Liver (tissue), 10 donors: ENCODE measurements at places on chromosomes 5 and 9. TPM values are rescaled to one million over a fixed set of nuclear protein-coding genes. Genes with fewer than 3 reads are reported as not detected.

HBEGF gene
- total RNA-seq, result 0.65 TPM

GKAP1 gene
- total RNA-seq, result 3.5 TPM

LRRC70 gene
- total RNA-seq, result 2.8 TPM

TMEM171 gene
- total RNA-seq, result not detected

ARHGEF37 gene
- total RNA-seq, result 3.3 TPM

ELOVL7 gene
- total RNA-seq, result 1.1 TPM

FOXD4L6 gene
- not detected for total RNA-seq

- H3K27ac ChIP-seq, result peak overlapping the region; percentile 83
- peak overlapping the region; percentile 88 for H3K4me3 ChIP-seq
- H3K27me3 ChIP-seq, result no peaks in the 10 kb centered on the region
Measured at GRCh38 chr5:75054134-75054930, 2.0 kb upstream of the GCNT4 start.

DNA sequence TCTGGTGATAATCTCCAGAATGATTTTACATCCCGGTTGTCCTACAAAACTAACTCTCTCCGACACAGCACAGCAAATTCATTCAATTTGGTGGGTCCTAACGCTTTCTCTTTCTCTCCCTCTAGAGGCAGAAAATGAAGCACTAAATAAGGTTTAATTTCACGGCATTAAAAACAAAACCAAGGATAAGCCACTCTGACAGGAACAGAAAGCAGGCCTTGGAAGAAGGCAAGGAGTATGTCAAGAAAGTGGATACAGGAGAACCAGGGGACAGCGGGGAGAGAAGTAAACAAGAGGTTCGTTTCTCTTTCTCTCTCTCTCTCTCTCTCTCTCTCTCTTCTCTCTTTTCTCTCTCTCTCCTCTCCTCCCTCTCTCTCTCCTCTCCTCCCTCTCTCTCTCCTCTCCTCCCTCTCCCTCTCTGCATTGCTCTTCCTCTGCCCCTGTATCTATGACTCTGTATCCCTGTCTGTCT, 49.8 kb downstream of the EBF1 start:
- no peak overlapping the region for H3K27ac ChIP-seq
- no peak overlapping the region for H3K4me3 ChIP-seq

GRCh38 chr9:77417566-77417965, 230.6 kb downstream of the GNA14 start:
- H3K36me3 ChIP-seq, result no peaks in the 10 kb centered on the region
- H3K27ac ChIP-seq, result no peak overlapping the region
- no peaks in the 10 kb centered on the region for H3K4me1 ChIP-seq
- H3K4me3 ChIP-seq, result no peak overlapping the region

DNA sequence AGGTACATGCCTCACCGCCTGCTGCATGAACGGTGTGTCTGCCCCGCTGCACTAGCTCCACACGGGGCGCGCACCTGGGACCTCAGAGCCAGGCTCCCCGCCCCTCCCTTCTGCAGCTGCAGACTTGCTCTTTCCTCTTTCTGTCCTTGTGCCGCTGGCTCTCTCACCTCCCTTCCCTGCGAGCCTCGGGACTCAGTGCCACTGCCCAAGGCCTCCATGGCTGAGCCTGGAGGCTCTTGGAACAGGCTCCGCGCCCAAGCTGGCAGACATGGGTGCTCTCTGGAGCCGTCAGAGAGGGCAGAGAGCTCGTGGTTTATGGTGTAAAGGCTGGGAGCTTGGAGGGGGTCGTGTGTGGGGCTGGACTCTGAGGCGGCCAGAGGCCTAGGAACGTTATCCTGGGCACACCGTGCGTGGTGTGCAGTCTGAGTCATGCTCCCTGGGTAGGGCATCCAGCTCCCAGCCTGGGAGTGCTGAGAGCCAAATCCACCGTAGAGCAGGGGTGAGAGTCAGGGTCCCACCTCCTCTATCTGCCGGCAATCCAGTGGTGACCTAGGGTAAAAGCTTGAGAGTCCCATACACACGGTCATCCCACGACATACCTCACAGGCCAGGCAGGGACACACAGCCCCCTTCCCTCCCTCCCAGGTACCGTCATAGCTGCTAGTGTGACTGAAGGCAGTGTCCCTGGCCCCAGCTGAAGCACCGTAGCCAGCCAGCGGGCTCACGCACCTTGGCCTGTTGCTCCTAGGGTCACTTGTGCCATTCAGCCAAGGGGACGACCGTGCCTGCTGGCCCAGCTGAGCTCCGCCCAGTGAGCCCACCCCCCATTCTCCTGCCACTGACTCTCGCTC, 22.4 kb downstream of the GOLGA2 start:
- peaks cover 9% of the 10 kb centered on the region for H3K36me3 ChIP-seq
- DNase-seq, result no peak
- H3K27ac ChIP-seq, result no peak overlapping the region
- H3K4me3 ChIP-seq, result no peak overlapping the region
- no peaks in the 10 kb centered on the region for H3K4me1 ChIP-seq
- no peaks in the 10 kb centered on the region for H3K27me3 ChIP-seq

DNA sequence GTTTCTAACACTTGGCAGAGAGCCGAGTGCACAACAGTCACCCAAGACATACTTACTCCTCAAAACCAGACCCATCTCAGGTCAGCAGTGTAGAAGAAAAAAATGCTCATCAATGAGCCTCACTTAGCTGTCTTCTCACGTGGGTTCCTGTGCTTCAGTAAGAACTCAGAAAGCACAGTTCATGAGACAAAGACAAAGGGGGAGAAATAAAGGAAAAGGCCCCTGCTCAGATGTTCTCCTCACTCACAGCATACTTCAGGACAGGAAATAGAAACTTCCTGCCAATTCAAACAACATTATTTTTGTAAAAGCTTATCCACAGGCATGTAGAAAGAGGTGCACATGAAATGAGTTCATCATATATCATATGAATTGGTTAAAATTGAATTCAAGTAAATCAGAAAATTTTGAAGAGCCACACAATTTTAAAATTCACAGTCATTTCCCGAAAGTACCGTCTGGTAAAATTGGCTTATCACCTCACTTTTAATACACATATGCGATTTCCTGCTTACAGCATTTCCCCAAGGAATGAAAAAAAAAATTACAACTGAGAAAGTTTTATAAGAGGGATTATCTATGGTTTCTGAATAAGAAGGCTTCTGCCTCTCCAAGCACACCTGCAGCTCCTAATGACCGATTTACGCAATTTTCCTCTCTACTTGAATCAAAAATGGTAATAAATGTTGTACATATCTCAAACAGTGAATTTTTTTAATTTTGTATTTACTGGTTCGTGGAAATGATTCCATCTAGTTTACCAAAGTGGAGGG, 328.3 kb downstream of the TMEM167A start:
- no peaks in the 10 kb centered on the region for H3K4me1 ChIP-seq
- no peaks in the 10 kb centered on the region for H3K27me3 ChIP-seq
- DNase-seq, result no peak
- H3K27ac ChIP-seq, result no peak overlapping the region
- no peaks in the 10 kb centered on the region for H3K36me3 ChIP-seq

GRCh38 chr5:178131446-178131996, 707 bp downstream of the RMND5B start:
- no peaks in the 10 kb centered on the region for H3K27me3 ChIP-seq
- H3K27ac ChIP-seq, result peak overlapping the region; percentile 48
- peak overlapping the region; percentile 30 for H3K4me3 ChIP-seq

DNA sequence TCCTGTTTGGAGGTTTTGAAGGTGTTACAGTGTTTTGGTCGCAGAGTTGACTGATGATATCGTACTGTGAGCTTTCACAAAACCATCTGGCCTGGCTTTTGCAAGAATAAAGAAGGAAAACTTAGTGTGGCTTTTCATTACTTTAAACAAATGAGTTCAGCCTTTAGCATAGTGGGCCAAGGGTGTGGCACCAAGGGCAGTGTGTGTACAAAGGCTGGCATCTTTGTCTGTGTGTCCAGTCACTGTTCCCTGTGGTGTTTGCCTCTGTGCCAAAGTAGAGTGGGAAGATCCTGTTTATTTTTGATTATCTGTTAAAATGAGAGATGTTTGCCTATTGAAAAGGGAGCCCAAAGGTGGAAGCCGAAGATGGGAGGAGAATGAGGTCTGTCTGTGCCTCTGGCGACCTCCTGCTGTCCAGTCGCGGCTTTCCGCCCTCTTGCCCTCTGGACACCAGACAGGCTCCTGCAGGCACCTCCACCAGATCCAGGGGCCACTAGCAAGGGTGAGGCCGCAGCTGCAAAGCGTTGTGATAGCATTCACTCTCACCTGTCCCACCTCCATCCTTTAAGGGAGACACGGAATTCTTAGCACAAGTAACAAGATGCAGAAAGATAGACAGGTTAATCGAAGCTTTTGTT, 113.7 kb downstream of the TRIO start:
- H3K27ac ChIP-seq, result no peak overlapping the region
- DNase-seq, result no peak
- no peaks in the 10 kb centered on the region for H3K27me3 ChIP-seq
- no peaks in the 10 kb centered on the region for H3K4me1 ChIP-seq

GRCh38 chr5:52906343-52906742, 82.8 kb upstream of the ITGA2 start:
- no peak overlapping the region for H3K27ac ChIP-seq
- H3K36me3 ChIP-seq, result peaks cover 17% of the 10 kb centered on the region
- no peak for DNase-seq
- H3K4me1 ChIP-seq, result no peaks in the 10 kb centered on the region

GRCh38 chr5:115575167-115576070, 26.9 kb downstream of the TICAM2 start:
- H3K4me1 ChIP-seq, result no peaks in the 10 kb centered on the region
- no peaks in the 10 kb centered on the region for H3K27me3 ChIP-seq
- DNase-seq, result no peak
- H3K4me3 ChIP-seq, result no peak overlapping the region

- DNase-seq, result no peak
- H3K27me3 ChIP-seq, result no peaks in the 10 kb centered on the region
- no peak overlapping the region for H3K27ac ChIP-seq
- no peak overlapping the region for H3K4me3 ChIP-seq
Measured at GRCh38 chr5:158812408-158812807, 287.3 kb downstream of the EBF1 start.

DNA sequence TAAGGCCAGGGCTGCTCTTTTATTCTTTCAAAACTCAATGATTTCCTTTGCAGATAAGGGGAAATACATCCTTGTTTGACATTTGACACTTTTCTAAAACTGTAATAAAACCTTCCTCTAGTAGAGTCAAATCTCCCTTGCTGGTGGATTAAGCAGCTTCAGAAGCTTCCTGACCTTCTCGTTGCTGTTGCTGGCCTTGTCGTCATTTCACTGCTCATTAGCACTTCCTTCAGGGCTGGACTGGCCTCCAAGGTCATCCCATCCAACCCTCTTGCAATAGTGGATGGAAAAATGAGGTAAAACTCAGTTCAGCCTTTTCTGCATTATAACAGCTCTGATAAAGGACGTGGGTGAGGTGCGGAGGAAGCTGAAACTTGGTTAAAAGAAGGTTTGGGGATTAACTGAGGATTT, 1.1 kb upstream of the ADAMTSL1 start:
- H3K27me3 ChIP-seq, result no peaks in the 10 kb centered on the region
- DNase-seq, result no peak
- no peak overlapping the region for H3K4me3 ChIP-seq
- no peaks in the 10 kb centered on the region for H3K36me3 ChIP-seq

DNA sequence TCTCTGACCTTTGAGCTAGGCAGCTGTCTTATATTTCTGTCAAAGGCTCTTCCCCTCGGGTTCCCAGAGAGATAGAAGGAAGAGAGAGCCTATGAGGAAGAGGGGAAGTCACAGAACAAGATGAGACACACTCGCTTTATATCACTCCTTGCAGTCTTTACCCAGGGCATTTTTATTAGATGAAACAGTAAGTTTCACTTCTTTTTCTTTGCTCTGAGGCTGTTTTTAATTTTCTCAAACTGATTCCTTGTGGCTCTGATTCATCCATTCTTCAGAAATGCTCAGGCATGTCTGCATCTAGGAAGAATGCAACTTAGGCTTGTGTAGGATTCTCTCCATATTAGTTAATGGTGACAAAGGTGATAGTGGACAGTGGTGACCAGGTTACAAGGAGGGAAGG, 132.9 kb upstream of the CHD1 start:
- no peak overlapping the region for H3K4me3 ChIP-seq
- H3K36me3 ChIP-seq, result no peaks in the 10 kb centered on the region
- H3K4me1 ChIP-seq, result no peaks in the 10 kb centered on the region
- H3K27ac ChIP-seq, result no peak overlapping the region

- no peak for DNase-seq
- H3K4me3 ChIP-seq, result no peak overlapping the region
- H3K27ac ChIP-seq, result no peak overlapping the region
- H3K4me1 ChIP-seq, result no peaks in the 10 kb centered on the region
- no peaks in the 10 kb centered on the region for H3K27me3 ChIP-seq
Measured at GRCh38 chr9:34796924-34797323, 87.0 kb upstream of the CCL21 start.

- no peaks in the 10 kb centered on the region for H3K27me3 ChIP-seq
- no peaks in the 10 kb centered on the region for H3K4me1 ChIP-seq
- H3K36me3 ChIP-seq, result no peaks in the 10 kb centered on the region
- H3K4me3 ChIP-seq, result no peak overlapping the region
- H3K27ac ChIP-seq, result no peak overlapping the region
- no peak for DNase-seq
Measured at GRCh38 chr9:2729721-2730120, 12.4 kb downstream of the KCNV2 start.

GRCh38 chr9:277601-278295, 63.1 kb downstream of the DOCK8 start:
- peak overlapping the region; percentile 26 for H3K27ac ChIP-seq
- no peaks in the 10 kb centered on the region for H3K4me1 ChIP-seq
- no peak for DNase-seq
- H3K36me3 ChIP-seq, result no peaks in the 10 kb centered on the region

DNA sequence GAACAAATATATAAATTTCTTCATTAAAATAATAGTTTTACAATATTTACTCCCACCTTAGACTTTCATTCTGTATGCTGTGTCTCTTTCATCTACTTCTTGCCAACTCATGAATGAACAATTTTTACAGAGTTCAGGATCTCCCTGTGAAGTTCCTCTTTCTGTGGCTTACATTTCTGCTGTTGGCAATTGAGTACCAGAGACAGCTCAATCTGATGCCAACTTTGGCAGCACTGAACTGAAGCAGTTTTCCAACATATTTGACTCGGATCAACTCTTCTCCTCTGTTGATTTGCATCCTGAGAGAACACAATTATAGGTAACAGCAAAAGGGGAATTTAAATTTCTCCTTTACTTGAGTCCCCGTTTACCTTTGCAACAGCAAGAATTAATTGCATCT, 1262.2 kb downstream of the EFNA5 start:
- H3K36me3 ChIP-seq, result no peaks in the 10 kb centered on the region
- no peak for DNase-seq
- no peaks in the 10 kb centered on the region for H3K27me3 ChIP-seq

DNA sequence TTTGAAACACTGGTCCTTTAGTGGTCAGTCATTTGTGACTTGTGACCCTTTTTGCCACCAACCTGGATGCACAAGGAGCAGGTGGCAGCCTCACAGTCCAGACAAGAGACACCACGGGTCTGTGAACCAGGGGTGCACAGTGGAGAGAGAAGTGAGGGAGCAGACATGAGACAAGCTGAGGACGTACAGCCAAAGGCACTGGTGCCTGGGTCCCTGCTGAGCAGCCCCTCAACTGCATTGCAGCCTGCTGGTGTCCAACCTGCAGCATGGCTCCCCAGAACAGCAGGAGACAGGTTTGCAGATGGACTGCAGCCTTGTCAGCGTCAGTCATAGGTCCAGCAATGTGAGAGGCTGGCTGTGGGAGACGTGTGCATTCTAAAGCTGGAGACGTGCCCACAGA, 124.2 kb upstream of the FSTL4 start:
- no peak overlapping the region for H3K4me3 ChIP-seq
- H3K27me3 ChIP-seq, result no peaks in the 10 kb centered on the region
- H3K36me3 ChIP-seq, result no peaks in the 10 kb centered on the region
- H3K27ac ChIP-seq, result no peak overlapping the region
- DNase-seq, result peak; percentile 23
- no peaks in the 10 kb centered on the region for H3K4me1 ChIP-seq
